ENCODE measurements at places on chromosomes 2 and 18.

GRCh38 chr18:61731178-61731577 lies 161.6 kb downstream of the RNF152 start:
- DNase-seq: peak; percentile 30

DNA sequence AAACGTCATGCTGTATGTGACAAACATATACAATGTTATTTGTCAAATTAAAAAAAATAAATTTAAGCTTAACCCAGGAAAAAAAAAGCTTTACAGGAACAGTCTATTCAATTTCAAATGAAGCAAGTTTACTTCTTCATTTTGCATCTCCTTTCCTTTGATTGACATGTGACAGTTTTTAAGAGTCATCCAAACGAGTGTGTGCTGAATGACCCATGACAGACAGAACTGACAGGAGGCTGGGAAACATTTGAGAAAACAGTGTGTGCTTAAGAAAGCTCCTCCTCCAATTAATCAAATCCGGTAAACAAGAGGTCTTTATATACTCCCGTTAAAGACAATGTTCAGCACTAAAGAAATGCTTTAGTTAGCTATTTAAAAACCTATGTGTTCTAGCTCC lies 177.7 kb downstream of the SRBD1 start:
- DNase-seq: no peak

DNA sequence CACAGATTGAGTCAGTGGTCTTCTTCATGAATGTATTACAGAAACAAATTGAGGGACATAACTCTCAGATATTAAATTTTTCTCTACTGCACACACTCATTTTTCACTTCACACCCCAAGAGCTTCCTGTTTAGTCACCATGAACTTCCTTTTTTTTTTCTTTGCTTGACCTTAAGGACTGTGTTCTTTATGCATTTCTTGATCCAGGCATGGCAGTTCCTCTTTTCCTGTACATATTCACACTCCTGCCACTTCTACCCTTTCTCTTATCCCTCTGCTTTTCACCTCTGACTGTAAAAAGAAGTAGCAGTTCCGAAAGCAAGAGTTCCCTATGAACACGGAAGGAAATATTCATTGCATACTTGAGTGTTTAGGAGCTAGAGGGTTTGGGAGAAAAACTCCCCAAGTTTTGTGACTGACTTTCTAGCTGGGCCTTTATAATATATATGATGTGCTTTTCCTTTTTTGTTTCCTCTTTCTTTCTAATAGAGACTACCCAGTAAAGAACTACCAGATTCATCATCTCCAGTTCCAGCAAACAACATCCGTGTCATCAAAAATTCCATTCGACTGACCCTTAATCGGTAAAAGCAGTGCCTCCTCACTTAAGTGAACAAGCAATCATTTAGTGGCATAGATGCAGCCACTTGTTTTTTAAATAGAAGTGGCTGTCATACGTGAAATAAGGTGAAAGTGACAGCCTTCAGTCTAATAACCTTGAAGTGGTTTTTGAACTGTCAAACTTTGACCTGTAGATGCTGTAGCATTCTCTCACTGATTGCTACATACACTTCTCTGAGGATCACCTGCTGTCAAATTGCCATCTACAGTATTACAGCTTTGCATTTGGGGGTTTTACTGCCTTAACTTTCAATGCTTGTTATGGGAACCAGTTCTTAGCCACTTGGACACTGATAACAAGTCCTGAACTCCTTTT lies 40.8 kb downstream of the PAPOLG start:
- DNase-seq: no peak

GRCh38 chr2:176120364-176121189 lies 1.9 kb upstream of the HOXD9 start:
- no peak for DNase-seq

DNA sequence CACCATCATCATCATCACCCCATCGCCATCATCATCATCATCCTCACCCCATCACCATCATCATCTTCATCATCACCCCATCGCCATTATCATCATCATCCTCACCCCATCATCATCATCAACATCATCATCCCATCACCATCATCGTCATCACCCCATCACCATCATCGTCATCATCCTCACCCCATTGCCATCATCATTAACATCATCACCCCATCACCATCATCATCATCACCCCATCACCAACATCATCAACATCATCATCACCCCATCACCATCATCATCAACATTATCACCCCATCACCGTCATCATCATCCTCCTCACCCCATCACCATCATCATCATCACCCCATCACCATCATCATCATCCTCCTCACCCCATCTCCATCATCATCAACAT lies 151.0 kb downstream of the DNER start:
- DNase-seq: no peak

GRCh38 chr2:105962221-105962620 lies 217.5 kb downstream of the NCK2 start:
- DNase-seq: no peak

- DNase-seq: no peak
Observed at GRCh38 chr2:197822333-197822732, 17.9 kb downstream of the PLCL1 start.
